PC-9 (cell line): ENCODE measurements at places on chromosomes 3 and 15. TPM values are rescaled to one million over a fixed set of nuclear protein-coding genes. Genes with fewer than 3 reads are reported as not detected.
A peak's percentile ranks its signal among the peaks of the same experiment; 100 is the strongest.

GRCh38 chr15:56445746-56446145 is 19.2 kb downstream of the MNS1 start:
- no peak overlapping the region for H3K27ac ChIP-seq
- H3K27me3 ChIP-seq: no peaks in the 10 kb centered on the region
- no peaks in the 10 kb centered on the region for H3K4me1 ChIP-seq
- H3K4me3 ChIP-seq: no peak overlapping the region
- no peaks in the 10 kb centered on the region for H3K36me3 ChIP-seq
- DNase-seq: no peak

- no peaks in the 10 kb centered on the region for H3K4me1 ChIP-seq
- no peak for DNase-seq
- no peaks in the 10 kb centered on the region for H3K36me3 ChIP-seq
- H3K27me3 ChIP-seq: no peaks in the 10 kb centered on the region
- H3K4me3 ChIP-seq: no peak overlapping the region
Measured at GRCh38 chr3:141860766-141861513, 15.5 kb upstream of the ATP1B3 start.

GRCh38 chr3:100957261-100957986 is 35.8 kb downstream of the ABI3BP start:
- no peak for DNase-seq
- no peak overlapping the region for H3K27ac ChIP-seq
- H3K36me3 ChIP-seq: no peaks in the 10 kb centered on the region
- H3K4me1 ChIP-seq: no peaks in the 10 kb centered on the region
- no peaks in the 10 kb centered on the region for H3K27me3 ChIP-seq

DNA sequence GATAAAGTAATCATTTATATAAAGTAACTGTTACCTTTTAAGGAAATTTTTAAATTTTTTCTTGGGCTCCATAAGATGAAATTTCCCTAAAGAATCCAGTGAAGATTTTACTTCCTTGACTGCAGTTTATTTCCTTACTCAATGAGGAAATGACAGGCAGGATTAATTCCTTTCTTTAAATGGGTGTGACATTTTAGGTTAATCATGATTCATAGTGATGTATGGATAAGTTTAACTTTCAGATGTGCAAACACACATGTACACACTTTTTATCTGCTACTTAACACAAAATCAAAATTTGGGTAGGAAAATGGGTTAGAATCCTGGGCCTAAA is 11.2 kb upstream of the LEO1 start:
- H3K4me1 ChIP-seq: peaks cover 25% of the 10 kb centered on the region
- no peak overlapping the region for H3K4me3 ChIP-seq
- H3K27ac ChIP-seq: peak overlapping the region; percentile 77
- no peaks in the 10 kb centered on the region for H3K36me3 ChIP-seq
- DNase-seq: no peak
- H3K27me3 ChIP-seq: no peaks in the 10 kb centered on the region

The GP9 gene
- total RNA-seq: not detected in 2 replicates

The NDN gene
- total RNA-seq: not detected in 2 replicates

DNA sequence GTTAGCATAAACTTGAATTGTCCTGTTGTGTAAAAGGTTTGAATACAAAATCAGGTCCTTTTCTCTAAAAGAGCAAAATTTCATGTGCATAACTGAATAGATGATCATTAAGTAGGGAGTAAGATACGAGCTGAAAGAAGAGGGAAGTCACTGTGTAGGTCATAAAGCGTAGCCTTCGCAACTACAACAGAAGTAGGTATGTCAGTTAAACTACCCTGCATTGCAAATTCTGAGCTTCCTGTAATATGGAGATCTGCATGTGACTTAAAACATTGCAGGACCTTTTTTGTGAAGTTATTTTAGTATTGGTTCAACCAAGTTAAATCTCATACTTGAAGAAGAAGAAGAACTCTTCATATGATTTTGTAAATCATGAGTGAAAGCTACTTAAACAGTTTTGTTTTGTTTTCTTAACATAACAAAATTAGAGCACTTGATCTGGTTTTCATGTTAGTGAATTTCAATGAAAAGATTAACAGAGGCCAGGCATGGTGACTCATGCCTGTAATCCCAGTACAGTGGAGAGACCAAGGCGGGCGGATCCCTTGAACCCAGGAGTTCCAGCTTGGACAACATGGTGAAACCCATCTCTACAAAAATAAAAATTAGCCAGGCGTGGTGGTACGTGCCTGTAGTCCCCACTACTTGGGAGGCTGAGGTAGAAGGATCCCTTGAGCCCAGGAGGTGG is 26.4 kb downstream of the ARMC8 start:
- H3K27me3 ChIP-seq: no peaks in the 10 kb centered on the region
- H3K27ac ChIP-seq: no peak overlapping the region
- H3K4me1 ChIP-seq: no peaks in the 10 kb centered on the region
- H3K4me3 ChIP-seq: no peak overlapping the region

DNA sequence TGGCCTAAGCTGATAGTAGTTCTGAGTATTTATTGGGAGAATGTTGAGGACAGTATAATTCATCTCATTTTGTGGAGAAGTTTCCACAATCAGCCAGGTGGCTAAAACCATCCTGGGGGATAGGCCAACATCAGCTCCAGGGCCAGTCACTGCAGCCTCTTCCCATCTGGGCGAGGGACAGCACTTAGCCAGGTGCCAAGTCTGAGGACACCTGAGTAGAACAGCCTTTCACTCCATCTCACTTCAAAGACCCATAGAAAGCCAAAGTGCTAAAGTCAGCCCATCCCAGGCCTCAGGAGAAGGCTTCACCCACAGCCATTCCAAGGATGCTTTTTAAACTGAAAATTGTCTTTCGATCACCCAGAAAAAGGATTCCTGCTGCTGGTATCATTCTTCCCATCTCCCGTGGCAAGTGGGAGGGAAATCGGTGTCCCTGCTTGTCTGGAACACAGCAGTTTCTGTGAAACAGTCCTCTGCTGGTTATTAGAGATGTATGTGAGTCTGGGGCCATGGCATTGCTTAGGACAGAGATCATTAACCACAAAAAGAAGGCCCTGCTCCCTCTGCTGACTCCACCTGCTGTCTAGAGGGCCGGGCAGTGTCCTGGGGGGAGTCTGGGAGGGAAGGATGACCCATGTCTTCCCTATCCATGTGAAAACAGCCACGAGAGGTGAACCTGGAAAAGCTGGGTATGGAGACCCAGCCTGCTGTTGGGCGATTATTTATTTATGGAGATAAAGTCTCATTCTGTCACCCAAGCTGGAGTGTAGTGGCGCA is 9.6 kb downstream of the CALML4 start:
- H3K4me3 ChIP-seq: no peak overlapping the region
- no peaks in the 10 kb centered on the region for H3K4me1 ChIP-seq
- no peak overlapping the region for H3K27ac ChIP-seq
- no peak for DNase-seq

DNA sequence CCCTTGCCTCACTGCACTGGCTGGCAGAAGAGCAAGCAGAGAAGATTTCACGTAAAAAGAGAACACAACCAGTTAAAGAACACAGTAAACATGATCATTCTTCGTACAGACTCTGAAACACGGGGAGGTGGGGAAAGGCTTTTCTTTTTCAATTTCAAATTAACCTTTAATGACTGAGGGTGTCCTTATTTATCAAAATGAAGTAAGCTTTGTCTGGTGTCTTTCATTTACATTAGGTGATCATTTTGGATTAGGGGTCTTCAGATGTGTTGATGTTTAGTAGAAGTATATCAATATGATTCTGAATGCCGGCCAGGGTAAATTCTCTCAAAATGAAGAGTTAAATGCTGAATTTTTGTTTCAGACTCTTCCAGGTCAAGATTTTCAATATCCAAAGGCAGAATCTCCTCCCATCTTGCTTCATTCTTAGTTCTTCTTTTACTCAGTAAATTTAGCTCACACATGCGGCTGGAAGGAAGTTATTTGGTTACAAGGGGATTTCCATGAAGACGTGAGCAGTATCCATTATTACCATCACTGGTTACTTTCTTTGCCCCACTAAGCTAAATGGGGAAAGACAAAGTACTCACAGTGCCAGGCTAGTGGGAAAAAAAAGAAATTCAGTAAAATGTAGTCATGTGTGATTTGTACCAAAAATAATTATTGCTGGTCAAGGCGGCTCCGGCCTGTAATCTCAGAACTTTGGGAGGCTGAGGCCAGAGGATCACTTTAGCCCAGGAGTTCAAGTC is 272.2 kb upstream of the NR2F2 start:
- no peak for DNase-seq
- H3K4me1 ChIP-seq: peaks cover 18% of the 10 kb centered on the region
- no peaks in the 10 kb centered on the region for H3K27me3 ChIP-seq
- H3K36me3 ChIP-seq: no peaks in the 10 kb centered on the region

DNA sequence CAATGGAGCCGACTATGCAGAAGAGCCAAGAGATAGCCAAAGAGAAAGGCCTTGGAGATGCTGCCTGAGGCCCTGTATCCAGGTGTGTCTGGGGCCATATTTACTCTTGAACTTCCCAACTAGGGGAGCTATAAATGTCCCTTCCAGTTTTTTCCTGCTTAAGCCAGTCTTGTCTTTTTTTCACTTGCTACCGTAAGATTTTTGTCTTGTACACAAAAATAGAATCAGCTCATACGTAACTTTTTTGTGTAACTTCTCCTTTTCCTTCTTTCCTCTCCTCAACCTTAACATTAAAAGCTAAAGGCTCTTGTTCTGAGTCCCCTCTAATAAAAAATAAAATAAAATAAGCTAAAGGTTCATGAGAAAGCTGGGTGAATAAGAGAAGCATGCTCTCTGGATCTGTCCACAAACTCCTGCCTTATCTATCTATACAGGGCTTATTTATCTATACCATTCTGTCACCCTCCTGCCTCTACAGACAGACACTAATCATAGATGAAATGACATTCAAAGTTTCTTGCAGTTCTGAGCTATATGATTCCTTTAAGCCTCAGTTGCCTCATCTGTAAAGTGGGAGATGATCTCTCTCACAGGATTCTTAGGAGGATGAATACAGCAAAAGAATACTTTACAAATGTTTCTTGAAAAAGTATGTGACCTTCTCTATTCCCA is 4.6 kb downstream of the SUMF1 start:
- DNase-seq: no peak
- H3K4me1 ChIP-seq: 0 out of 2 replicates have a peak, but pooled peaks cover 4% of the 10 kb centered on the region
- H3K27me3 ChIP-seq: no peaks in the 10 kb centered on the region
- no peak overlapping the region for H3K4me3 ChIP-seq
- H3K27ac ChIP-seq: no peak overlapping the region
- no peaks in the 10 kb centered on the region for H3K36me3 ChIP-seq

The GNAT1 gene
- total RNA-seq: 0.48 TPM in 1 of 2 replicates, not detected in the other

The CACNA2D2 gene
- not detected in 2 replicates for total RNA-seq

DNA sequence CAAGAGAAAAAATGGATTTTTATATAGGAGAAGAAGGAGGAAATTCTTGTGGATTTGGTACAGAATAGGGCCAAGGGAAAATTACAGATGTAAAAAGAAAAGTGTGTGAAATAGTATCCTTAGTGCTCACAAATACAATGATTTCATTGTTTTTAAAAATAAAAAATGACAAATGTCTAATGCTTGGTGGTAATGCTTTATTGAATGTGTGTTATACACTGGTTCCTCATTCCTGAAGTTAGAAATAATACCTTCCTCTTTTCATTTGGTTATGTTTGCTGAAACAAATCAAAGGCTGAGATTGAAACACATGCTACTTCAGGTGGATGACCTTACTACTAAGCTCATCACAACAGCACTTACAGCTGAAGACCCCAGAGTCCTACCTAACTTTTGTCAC is 37.7 kb upstream of the CCR2 start:
- no peaks in the 10 kb centered on the region for H3K27me3 ChIP-seq
- H3K36me3 ChIP-seq: no peaks in the 10 kb centered on the region
- peaks cover 10% of the 10 kb centered on the region for H3K4me1 ChIP-seq
- no peak overlapping the region for H3K27ac ChIP-seq
- DNase-seq: no peak

The NOX5 gene
- 0.85 and 1.5 TPM in 2 replicates for total RNA-seq

DNA sequence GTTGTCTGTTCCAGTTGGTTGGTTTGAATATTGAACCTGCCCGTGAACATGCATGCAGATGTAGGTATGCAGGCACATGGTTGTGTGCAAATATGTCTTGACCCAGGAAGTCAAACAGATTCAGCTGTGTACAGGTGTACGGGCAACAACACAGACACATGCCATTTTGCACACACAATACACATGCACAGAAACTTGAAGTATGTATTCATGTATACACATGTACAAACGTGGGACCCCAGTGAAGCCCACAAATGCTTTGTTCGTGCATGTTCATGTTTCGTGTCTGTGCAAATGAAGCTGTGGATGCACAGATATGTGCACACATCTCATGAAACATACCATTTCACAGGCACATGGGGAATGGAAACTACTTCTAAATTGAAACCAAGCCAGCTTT is 30.7 kb downstream of the IDH3A start:
- H3K36me3 ChIP-seq: no peaks in the 10 kb centered on the region
- H3K4me3 ChIP-seq: no peak overlapping the region

The BMF gene
- 8.2 and 11.0 TPM in 2 replicates for total RNA-seq

The CEMIP gene
- 0.58 and 0.61 TPM in 2 replicates for total RNA-seq

The CASR gene
- not detected in 2 replicates for total RNA-seq

The GADL1 gene
- not detected in 2 replicates for total RNA-seq

The GOLIM4 gene
- total RNA-seq: 10.9 and 17.5 TPM in 2 replicates

DNA sequence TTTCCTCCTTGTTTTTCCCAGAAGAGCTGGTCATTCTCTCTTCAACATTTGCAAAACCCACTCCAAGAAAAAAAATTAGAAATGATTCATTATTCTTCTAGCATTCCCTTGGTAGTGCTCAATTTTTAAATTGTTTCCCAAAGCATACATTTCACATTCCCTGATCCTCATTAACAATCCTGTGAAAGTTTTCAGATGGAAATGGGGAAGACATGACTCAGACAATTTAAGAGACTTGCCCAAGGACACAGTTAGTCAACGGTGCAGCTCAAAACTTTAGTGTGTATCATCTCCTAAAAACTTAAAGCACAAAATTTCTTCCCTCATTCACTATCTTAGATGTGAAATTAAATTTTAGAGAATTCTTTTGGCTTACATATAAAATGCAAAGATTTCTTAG is 17.1 kb upstream of the ABI3BP start:
- no peaks in the 10 kb centered on the region for H3K27me3 ChIP-seq
- no peak overlapping the region for H3K27ac ChIP-seq
- no peaks in the 10 kb centered on the region for H3K4me1 ChIP-seq

DNA sequence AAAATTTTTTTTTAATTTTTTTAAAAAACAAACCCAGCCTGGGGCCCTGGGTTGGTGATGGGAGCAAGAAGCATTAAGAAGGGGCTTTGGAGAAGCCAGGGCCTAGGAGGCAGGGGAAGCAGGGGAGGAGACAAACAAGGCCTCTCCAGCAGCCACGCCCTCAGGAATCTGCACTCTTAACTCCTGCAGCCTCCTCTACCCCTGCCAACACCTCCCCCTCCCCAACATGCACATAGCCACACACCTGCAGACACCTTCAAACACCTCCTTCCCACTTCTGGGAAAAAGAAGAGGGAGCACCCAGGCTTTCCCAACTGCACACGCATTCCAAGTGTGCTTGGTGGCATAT is 2.7 kb upstream of the DCAF1 start:
- H3K4me1 ChIP-seq: no peaks in the 10 kb centered on the region; the same call in 1 of the 2 replicates
- no peak for DNase-seq
- no peaks in the 10 kb centered on the region for H3K36me3 ChIP-seq
- H3K27ac ChIP-seq: no peak overlapping the region
- H3K4me3 ChIP-seq: no peak overlapping the region

The CHRM5 gene
- total RNA-seq: not detected in 2 replicates

The NT5DC2 gene
- total RNA-seq: 172 and 215 TPM in 2 replicates

- no peaks in the 10 kb centered on the region for H3K36me3 ChIP-seq
- H3K4me1 ChIP-seq: no peaks in the 10 kb centered on the region
- H3K4me3 ChIP-seq: no peak overlapping the region
- no peak for DNase-seq
- H3K27me3 ChIP-seq: no peaks in the 10 kb centered on the region
- no peak overlapping the region for H3K27ac ChIP-seq
Measured at GRCh38 chr3:18739099-18739433, 313.9 kb upstream of the SATB1 start.

The PLCB2 gene
- 0.92 and 1.6 TPM in 2 replicates for total RNA-seq

The GATA2 gene
- total RNA-seq: 29.0 and 36.9 TPM in 2 replicates

The A4GNT gene
- total RNA-seq: not detected in 2 replicates
